NCI-H1694 treated with DMSO at 0.1 percent for 48 hours (cell line): ENCODE measurements at places on chromosomes 3 and 15.
A peak's percentile ranks its signal among the peaks of the same experiment; 100 is the strongest.

- DNase-seq = no peak
These were observed 25.9 kb upstream of the KIF23 start for GRCh38 chr15:69388260-69388705.

- DNase-seq = no peak
These were observed 49.2 kb downstream of the SLCO2A1 start for GRCh38 chr3:133980550-133980949.

DNA sequence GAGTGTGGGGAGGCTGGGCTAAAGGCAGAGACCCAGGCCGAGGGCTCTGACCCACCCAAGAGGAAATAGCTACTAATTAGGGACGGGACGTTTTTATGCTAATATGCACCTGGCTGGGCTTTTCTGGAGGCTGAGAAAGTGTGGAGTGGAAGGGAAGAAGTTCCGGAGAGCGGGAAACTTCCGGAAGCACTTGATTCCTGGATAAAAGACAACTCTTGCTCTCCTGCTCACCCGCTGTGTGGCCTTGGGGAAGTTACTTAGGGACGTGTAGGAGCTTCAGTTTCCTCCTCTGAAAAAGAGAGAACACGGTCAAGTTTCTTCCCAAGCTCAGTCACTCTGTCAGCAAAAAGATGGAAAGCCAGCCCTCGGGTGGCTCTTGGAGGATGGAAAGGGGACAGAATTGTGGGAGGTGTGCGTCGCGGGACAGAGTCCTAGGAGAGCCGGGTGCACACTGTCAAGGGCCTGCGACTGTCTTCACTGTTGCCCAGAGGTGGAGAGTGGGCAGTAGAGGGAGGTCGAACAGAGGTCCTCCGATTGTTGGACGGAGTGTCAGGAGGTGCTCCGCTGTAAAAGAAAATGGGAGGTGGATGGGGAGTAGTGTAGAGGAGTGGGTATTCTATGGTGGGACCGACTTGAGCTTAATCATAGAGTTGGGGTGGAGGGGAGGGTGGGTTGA is 43.2 kb downstream of the EPHB3 start:
- DNase-seq = no peak

- no peak for DNase-seq
These were observed 127.6 kb downstream of the ARNT2 start for GRCh38 chr15:80531796-80532195.

GRCh38 chr3:85604641-85605040 is 645.9 kb downstream of the CADM2 start:
- DNase-seq = peak; percentile 24

DNA sequence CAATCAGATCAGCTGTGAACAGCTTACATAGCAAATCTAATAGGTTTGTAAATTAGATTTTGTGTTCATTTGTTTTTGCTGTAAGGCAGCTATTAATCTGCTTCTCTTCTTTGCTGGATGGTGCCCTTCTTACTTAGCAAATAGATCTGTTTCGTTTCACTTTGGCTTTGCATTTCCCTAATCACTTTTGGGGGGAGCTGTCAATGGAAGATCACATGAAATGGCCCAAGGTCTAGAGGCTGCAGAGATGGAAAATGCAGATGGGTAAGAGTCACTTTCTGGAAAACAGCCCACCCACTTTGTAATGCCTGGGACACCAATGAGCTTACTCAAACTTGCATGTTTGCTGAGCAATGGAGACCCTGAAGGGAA is 36.4 kb downstream of the ST8SIA2 start:
- no peak for DNase-seq

GRCh38 chr3:108073764-108074431 is 16.9 kb downstream of the CD47 start:
- no peak for DNase-seq

- no peak for DNase-seq
These were observed 325.2 kb upstream of the CTNNB1 start for GRCh38 chr3:40873934-40874699.

DNA sequence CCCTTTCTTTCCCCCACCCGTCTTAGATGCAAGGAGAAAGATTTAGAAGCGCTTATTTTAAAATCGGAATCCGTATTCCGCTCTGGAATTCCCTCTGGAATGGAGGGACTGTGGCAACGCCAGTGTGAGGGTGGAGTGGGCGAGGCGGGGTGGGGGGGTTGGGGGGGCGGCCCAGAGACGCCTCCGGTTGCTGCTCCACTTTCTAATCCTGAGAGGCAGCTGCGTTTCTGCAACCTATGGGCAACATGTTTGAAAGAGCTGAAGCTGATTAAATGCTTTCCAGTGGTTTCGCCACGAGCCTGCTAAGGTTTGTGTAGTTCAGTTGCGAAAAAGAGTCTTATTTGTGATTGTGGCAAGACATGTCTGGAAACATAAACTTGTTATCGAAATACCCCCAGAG is at the start of gene CCK:
CCK (minus strand) TSS at position 101 of the 400 bp plus-strand sequence. CDS start 2,555 bp downstream, outside the sequence.
- no peak for DNase-seq
